ENCODE measurements at places on chromosomes 4 and X. TPM values are rescaled to one million over a fixed set of nuclear protein-coding genes. Genes with fewer than 3 reads are reported as not detected.

GRCh38 chr4:1246111-1246881 lies 2.6 kb downstream of the CTBP1 start:
- peak overlapping the region; percentile 76 for H3K27ac ChIP-seq
- peaks cover 4% of the 10 kb centered on the region for H3K36me3 ChIP-seq
- no peak overlapping the region for H3K4me3 ChIP-seq
- H3K4me1 ChIP-seq: peaks cover 16% of the 10 kb centered on the region

GRCh38 chrX:31117266-31117665 lies 45.4 kb upstream of the FTHL17 start:
- no peak overlapping the region for H3K27ac ChIP-seq
- DNase-seq: no peak
- H3K36me3 ChIP-seq: no peaks in the 10 kb centered on the region
- H3K27me3 ChIP-seq: no peaks in the 10 kb centered on the region
- no peak overlapping the region for H3K4me3 ChIP-seq

GRCh38 chr4:108988464-108989195 lies 225.8 kb upstream of the ETNPPL start:
- no peaks in the 10 kb centered on the region for H3K27me3 ChIP-seq
- H3K4me1 ChIP-seq: no peaks in the 10 kb centered on the region
- no peak for DNase-seq
- no peak overlapping the region for H3K27ac ChIP-seq
- no peaks in the 10 kb centered on the region for H3K36me3 ChIP-seq

DNA sequence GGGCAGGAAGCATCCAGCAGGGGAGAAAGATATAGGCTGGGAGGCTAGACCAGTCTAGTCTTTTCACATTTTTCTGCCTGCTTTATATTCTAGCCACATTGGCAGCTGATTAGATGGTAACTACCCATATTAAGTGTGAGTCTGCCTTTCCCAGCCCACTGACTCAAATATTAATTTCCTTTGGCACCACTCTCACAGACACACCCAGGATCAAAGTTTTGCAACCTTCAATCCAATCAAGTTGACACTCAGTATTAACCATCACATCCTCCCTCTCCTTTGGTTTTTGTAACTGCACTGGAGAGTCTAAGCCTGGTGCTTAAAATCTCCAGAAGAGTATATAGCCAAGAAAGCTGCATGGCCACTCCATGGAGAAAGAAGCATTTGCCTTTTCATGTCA lies 560.4 kb downstream of the GRXCR1 start:
- H3K4me1 ChIP-seq: no peaks in the 10 kb centered on the region
- H3K27me3 ChIP-seq: no peaks in the 10 kb centered on the region
- H3K36me3 ChIP-seq: no peaks in the 10 kb centered on the region
- no peak for DNase-seq

DNA sequence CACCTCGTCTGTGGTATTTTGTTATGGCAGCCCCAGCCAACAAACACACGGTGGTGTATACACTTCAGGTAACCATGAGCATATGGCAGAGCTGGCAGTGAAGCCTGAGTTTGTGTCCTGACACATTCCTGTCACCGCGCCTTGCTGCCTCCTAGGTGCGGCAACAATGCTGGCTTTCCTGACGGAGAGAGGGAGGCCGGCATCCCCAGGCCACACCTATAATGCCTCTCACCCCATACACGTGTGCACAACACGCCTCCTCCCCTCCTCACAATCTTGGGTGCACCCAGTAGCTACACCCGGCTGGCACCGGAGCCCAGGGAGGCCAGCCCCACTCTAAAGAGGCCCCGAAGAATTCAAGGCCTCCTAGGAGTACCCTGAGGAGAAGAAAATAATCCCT lies 158.5 kb downstream of the NSUN7 start:
- no peak overlapping the region for H3K4me3 ChIP-seq
- H3K27ac ChIP-seq: peak overlapping the region; percentile 51
- H3K27me3 ChIP-seq: no peaks in the 10 kb centered on the region
- DNase-seq: peak; percentile 22

- no peaks in the 10 kb centered on the region for H3K4me1 ChIP-seq
- no peak overlapping the region for H3K27ac ChIP-seq
- DNase-seq: no peak
- no peaks in the 10 kb centered on the region for H3K27me3 ChIP-seq
- no peak overlapping the region for H3K4me3 ChIP-seq
These were observed 93.1 kb upstream of the LNX1 start for GRCh38 chr4:53684136-53685130.

DNA sequence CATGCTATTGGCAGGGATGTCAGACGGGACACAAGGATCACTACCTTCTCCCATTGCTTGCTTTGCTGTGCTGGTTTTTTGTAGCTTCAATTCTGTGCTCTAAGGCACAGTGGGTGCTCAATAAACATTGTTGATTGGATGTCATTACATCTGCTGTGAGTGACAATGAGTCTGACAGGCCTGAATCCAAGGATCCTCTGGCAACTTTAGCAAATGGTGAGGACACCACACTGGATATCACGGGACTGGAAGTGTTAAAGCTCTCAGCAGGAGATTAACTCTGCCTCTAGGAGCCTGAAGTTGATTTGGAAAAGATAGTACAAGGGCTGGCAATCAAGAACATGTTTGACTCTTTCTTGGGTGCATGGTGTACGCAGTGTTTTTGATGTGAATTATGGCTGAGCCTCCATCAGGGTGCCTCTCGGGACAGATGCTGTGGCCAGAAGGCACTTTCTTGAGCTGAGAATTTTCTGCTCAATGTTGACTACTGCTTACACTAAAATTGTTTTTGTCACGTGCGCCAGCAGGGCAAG lies 217.9 kb downstream of the ARAP2 start:
- no peaks in the 10 kb centered on the region for H3K4me1 ChIP-seq
- H3K36me3 ChIP-seq: no peaks in the 10 kb centered on the region
- no peak overlapping the region for H3K4me3 ChIP-seq
- DNase-seq: no peak
- H3K27me3 ChIP-seq: no peaks in the 10 kb centered on the region

GRCh38 chrX:74259885-74260491 lies 44.0 kb upstream of the ZCCHC13 start:
- no peak overlapping the region for H3K4me3 ChIP-seq
- no peaks in the 10 kb centered on the region for H3K36me3 ChIP-seq
- no peaks in the 10 kb centered on the region for H3K4me1 ChIP-seq
- no peak for DNase-seq
- no peak overlapping the region for H3K27ac ChIP-seq

DNA sequence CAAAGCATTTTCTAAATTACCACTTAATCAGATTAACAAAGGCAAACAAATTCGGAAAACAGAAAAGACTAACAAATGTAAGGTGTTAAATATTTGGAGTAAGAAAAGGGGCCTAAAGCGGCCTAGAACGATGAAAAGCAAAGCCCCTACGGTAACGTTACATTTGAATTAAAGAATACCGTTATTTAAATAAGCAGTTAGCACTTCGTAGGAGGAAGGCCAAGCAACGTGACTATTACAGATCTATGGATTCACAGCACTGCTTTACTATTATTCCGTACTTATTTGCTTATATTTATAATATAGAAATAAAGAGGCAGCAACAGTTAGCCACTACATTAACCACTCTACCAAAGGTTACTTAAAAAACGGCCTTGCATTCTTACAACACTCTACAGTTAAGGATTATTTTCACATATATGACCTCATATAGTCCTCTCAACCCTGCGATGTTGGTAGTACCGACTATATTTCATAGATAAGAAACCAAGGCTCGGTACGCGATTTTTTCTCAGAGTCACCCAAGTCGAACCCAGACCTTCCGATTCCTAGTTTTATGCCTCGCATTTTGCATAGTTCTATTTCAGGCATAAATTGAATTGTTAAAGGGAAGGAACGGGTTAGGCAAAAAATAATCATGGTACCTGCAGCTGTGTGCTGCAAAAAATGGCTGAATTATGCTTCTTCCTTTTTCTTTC lies 2.9 kb downstream of the KLHL15 start:
- peak overlapping the region; percentile 79 for H3K4me3 ChIP-seq
- no peaks in the 10 kb centered on the region for H3K36me3 ChIP-seq
- no peaks in the 10 kb centered on the region for H3K27me3 ChIP-seq

- no peaks in the 10 kb centered on the region for H3K4me1 ChIP-seq
- H3K36me3 ChIP-seq: no peaks in the 10 kb centered on the region
- no peak for DNase-seq
These were observed 92.0 kb downstream of the CHRDL1 start for GRCh38 chrX:110703641-110704040.

DNA sequence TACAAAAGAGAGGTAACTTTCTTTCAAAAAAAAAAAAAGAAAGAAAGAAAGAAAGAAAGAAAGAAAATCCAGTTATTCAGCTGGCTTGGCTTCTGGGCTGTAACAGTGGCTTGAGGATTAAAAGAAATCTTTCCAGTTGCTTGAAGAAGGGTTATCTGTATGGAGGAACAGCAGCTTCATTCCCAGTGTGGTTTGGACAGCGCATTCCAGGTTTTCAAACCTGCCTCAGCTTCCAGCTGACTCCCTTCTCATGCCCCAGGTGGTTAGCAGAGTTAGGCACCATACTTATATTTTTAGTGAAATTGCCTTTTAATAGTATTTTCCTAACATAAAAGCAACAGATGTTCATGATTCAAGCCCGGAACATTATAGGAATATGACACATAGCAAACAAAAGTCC lies 48.6 kb downstream of the TMEM164 start:
- no peaks in the 10 kb centered on the region for H3K4me1 ChIP-seq
- no peak for DNase-seq
- no peaks in the 10 kb centered on the region for H3K36me3 ChIP-seq
- H3K27ac ChIP-seq: no peak overlapping the region
- no peak overlapping the region for H3K4me3 ChIP-seq

DNA sequence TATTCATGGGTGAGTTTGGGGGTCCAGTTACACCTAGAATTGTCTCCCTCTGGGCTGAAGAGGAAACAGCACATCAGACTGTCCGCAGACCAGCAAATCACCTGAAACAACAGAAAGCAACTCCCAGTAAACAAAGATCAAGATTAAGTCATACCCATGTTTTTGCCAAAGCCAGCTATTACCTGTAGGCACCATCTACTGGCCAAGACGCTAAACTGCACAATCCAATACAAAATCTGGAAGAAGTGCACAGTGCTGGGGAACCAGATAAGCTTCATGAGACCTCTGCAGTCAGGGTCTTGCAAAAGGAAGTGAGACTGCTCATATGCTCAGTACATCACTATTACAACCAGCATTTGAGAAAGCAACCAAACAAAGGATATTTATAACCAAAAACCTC lies 157.5 kb upstream of the ITM2A start:
- no peaks in the 10 kb centered on the region for H3K4me1 ChIP-seq
- no peaks in the 10 kb centered on the region for H3K27me3 ChIP-seq
- DNase-seq: no peak

- no peak overlapping the region for H3K4me3 ChIP-seq
- no peaks in the 10 kb centered on the region for H3K36me3 ChIP-seq
- no peak overlapping the region for H3K27ac ChIP-seq
- no peaks in the 10 kb centered on the region for H3K4me1 ChIP-seq
- no peaks in the 10 kb centered on the region for H3K27me3 ChIP-seq
- DNase-seq: no peak
These were observed 314.9 kb upstream of the SMIM31 start for GRCh38 chr4:164439037-164439436.

- no peak for DNase-seq
- H3K4me1 ChIP-seq: no peaks in the 10 kb centered on the region
- H3K27me3 ChIP-seq: no peaks in the 10 kb centered on the region
- H3K27ac ChIP-seq: no peak overlapping the region
- H3K4me3 ChIP-seq: no peak overlapping the region
These were observed 284.8 kb upstream of the TENM3 start for GRCh38 chr4:181958446-181958845.

DNA sequence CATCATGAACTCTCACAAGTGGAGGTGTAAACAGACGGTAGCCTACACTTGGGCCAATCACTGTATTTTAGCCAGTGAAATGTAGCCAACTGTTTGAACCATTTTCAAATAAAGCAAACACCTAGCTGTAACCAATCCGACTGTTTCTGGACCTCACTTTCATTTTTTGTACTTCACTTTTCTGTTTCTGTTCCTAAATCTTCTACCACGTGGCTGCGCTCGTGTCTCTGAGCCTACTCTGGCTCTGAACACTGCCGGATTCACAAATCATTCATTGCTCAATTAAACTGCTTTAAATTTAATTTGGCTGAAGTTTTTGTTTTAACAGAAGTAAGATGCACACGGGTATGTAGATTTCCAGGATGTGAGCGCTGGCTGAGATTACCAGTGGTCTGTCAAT lies 319.1 kb downstream of the RAPGEF2 start:
- peaks cover 20% of the 10 kb centered on the region for H3K4me1 ChIP-seq
- H3K36me3 ChIP-seq: no peaks in the 10 kb centered on the region
- H3K27me3 ChIP-seq: no peaks in the 10 kb centered on the region
- H3K4me3 ChIP-seq: no peak overlapping the region

DNA sequence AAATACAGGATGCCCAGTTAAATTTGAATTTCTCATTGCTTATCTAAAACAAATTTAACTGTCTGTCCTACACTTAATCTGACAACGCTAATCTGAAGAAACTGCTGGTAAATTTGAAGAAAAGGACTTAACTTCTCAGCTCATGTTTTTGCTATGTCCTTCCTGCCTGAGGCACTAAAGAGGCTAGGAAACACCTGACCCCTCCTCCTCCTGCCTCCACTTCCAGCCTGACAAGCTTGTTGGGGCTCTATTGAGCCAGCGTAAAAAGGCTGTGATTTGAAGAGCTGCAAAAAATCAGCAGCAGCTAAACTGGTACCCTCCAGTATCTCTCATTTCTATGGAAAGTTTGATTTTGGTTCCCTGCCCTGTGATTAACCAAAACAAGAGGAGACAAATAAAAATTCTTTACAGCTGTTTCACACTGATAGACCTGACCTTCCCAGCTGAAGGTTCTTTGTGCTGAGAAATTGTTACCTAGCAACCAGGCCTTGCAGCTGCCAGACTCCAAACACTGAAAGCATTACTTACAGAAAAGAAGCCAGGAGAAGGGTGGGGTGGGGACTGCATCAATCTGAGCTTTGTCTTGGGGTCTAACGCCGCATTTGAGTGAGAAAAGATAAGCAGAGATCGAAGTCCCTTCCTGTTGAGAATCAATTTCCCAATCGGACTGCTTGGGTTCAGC lies 35.0 kb downstream of the DCX start:
- no peaks in the 10 kb centered on the region for H3K27me3 ChIP-seq
- no peak overlapping the region for H3K27ac ChIP-seq
- DNase-seq: no peak
- H3K4me1 ChIP-seq: no peaks in the 10 kb centered on the region
- no peaks in the 10 kb centered on the region for H3K36me3 ChIP-seq

DNA sequence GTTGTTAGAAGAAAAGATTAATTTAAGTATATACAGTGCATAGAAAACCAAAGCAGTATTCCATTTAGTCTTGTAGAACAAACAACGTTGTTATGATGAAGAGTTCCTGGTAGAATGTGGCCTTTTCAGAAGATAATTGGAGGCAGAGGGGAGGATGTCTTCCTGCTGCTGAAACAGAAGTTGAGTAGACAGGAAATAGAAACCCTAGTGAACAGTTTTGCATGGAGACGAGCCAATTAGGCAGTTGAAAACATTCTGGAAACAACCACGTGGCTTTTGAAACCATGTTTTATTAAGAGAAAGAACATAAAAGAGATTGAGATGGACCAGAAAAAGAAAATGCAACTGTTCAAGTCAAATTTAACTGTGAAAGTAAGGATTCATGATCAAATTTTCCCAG lies 325.2 kb downstream of the CAMK2D start:
- no peaks in the 10 kb centered on the region for H3K27me3 ChIP-seq
- no peak overlapping the region for H3K27ac ChIP-seq
- no peaks in the 10 kb centered on the region for H3K36me3 ChIP-seq

The TEX13C gene
- not detected for total RNA-seq

The CCKAR gene
- total RNA-seq: 1.9 TPM

The GBA3 gene
- total RNA-seq: 0.37 TPM

The FDCSP gene
- total RNA-seq: not detected

The KIT gene
- total RNA-seq: 2.0 TPM

The CLDN34 gene
- not detected for total RNA-seq

The SASH3 gene
- total RNA-seq: not detected

The H2BW2 gene
- not detected for total RNA-seq
